ENCODE measurements at places on chromosomes 4 and X.

DNA sequence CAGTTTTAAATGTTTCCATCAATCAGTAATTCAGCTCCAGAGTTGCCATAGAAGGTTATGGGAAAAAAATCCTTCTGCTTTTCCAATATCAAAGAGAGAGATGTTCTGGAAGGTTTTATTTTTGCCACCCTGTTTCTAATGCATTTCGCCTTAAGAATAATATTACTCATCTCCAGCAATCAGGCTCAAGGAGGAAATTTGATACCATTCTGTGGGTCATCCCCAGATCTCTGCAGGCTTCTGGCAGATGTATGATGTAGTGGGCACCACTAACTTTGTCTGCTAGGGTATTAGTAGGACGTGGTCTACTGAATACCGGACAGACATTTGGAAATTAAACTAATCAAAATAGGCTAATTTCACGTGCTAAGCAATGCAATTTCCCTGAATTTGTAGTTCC lies 645.4 kb upstream of the TENM3 start:
- no peak for DNase-seq

DNA sequence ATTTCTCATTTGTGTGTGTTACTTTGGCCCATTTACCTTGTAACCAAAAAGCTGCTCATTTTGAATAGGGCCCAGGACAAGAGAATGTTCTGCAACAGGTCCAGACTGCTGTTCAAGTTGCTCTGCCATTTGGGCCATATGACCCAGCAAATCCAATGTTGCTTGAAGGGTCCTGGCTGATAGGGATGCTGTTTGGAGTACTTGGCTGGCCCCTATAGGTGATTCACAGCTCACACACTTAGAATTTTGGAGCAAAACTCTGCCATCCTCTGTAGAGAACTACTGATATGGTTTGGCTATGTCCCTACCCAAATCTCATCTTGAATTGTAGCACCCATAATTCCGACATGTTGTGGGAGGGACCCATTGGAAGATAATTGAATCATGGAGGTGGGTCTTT lies 131.5 kb downstream of the AASDH start:
- DNase-seq = no peak

GRCh38 chr4:184573701-184574100 lies 75.5 kb downstream of the CASP3 start:
- no peak for DNase-seq

DNA sequence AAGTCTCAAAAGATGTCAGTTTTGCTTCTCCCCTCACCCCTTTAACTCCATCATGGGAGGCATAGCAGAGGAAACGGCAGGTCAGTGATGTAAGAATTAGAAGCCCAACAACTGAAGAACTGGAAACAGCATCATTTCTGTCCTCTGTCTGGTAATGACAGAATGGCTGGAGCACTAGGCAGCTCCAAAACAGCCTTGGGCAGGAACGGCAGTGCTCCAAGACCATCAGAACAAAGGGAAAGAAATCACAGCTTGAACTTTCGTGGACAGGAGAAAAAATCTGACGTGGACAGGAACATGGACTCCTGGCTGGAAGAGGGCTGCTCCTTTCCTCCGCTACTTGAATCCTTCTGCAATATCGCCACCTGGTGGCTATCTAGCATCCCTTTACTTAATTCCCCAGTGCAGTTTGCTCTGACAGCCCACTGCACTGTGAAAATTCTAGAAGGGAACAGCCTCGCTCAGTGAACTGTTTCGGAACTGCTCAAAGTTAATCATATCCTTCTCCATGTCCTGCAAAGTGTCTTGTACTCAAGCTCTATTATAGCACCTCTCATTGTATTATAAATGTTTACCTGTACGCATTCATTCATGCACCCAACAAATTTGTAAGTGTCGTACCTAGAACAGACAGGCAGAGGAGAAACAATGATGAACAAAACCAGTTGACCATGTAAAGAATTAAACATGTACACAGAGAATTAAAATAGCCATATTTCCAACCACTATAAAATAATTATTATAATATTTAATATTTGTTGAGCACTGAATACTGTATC lies 20.4 kb downstream of the SLC25A53 start:
- peak; percentile 79 for DNase-seq
